ENCODE measurements at places on chromosomes 1 and 21.

DNA sequence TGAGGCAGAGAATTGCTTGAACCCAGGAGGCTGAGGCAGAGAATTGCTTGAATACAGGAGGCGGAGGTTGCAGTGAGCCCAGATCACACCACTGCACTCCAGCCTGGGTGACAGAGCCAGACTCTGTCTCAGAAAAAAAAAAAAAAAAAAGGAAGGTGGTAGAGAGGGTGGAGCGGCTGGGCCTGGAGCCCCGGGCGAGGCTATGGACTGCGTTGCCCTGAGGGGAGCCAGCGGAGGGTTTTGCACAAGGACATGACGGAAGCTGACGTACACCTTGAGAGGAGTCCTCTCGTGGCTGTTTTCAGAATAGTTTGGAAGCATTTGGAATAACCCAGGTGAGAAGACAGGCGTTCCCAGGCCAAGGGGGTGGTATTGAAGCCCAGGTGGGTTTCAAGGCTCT, 6.9 kb upstream of the FBLIM1 start:
- DNase-seq, result no peak

GRCh38 chr1:26050248-26050640, 4.3 kb upstream of the SLC30A2 start:
- DNase-seq, result no peak

DNA sequence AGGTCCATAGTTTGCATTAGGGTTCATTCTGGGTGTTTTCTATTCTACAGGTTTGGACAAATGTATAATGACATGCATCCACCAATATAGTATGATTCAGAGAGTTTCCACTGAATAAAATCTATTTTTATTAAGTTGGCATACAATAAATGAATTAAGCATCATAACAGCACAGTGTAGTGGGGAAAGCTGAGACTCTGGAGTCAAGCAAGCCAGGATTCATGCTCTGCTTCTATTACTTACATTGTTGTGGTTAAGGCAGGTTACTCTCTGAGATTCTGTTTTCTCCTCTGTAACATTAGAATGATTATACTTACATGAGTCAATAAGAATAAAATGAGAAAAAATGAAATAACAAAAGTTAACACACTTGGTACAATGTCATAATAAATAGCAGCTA, 131.3 kb downstream of the SLC30A10 start:
- DNase-seq, result no peak

- no peak for DNase-seq
Measured at GRCh38 chr1:230347896-230348295, 78.2 kb downstream of the PGBD5 start.

DNA sequence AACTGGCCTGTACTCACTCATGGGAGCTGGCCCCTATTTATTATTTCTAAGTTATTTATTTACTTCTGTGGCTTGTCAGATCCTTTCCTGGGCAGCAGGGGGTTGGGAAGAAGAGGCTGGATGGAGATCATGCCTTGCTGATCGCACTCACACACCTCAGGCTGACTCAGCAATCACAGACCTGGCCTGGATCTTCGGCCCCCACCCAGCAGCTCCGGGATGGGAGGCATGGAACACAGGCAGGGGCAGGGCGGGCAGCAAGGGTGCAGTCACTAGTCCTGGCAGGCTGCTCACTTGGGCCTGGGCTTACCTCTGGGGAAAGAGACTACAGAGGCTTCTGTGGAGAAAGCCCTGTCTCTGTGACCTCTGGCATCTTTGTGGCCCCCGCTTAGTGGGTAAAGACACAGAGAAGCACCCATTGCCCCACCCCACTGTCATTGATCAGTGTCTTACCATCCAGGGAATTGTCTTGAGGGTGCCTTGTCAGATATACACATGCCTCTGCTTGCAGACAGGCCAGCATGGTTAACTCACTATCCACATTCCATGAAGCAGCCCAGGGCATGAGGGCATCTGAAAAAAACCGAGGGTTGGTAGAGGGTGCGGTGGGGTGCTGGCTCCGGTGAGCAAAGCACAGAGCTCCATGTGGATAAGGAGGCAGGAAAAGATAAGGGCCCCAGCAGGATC, 3.7 kb downstream of the ARTN start:
- DNase-seq, result no peak

DNA sequence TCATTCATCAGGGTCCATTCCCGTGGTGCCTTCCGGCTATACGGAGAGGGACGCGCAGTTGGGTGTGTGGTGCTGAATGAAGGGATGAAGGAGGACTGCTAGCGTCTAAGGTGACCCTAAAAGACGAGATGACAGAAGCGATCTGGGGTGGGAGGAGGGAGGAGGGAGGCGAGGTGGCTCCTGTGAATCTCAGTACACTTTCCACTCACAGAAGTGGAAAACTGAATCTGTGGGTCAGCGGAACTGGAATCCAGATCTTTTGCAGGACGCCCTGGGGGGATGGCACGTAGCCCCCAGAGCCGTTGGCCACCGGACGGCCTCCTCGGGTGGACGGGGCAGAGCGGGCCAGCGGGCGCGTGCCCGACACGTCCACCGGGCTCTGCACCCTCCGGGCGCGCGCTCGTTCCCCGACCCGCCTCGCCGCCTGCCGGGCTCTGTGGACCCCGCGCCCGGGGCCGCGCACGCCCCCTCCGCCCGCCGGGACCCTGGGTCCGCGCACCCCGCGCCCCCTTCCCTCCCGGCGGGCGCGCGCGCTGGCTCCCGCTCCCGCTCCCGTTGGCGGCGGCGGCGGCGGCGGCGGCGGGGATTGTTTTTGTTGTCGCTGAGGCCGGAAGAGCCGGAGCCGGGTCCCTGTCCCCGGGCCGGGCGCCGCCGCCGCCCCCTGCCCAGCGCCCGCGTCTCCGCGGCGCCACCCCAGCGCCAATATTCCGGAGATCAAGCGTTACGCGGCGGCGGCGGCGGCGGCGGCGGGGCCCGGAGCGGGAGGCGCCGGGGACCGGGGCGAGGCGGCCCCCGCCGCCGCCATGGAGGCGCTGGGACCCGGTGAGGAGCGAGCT, at the start of gene AGO4:
TSS of gene AGO4 (plus strand) at position 403 of the 836 bp plus-strand sequence. CDS start at position 804, 401 bp downstream.
- DNase-seq, result peak; percentile 61

DNA sequence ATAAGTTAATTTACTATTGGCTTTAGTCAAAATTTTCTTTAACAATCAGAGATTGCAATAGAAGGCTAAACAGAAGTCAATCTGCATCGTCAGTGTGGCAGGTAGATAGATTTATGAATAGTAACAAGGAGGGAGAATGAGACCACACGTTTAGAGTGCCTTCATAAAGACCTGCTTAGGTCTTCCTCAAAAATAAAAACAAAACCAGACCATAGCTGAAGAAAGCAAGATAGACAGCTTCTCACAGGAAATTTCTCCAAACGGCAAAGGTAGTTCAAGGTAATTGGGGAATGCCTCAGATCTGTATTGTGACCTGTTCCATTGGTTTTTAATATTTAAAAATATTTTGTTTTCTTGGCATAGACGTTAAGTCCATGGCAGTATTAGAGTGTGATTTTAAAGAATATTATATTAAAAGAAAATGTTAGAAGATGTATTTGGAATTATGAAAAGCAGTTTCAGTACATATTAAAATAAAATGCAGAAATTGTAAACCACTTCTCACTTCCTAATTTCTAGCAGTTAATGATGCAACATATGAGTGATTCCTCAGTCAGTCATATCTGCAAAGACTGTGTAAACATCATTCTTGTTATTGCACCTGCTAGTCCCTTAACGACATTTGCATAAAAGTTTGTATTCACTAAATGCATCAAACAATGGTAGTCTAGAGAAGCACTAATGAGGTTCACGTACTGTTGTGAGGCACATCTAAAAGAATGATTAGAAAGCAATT, 278.0 kb downstream of the HLX start:
- DNase-seq, result peak; percentile 81

DNA sequence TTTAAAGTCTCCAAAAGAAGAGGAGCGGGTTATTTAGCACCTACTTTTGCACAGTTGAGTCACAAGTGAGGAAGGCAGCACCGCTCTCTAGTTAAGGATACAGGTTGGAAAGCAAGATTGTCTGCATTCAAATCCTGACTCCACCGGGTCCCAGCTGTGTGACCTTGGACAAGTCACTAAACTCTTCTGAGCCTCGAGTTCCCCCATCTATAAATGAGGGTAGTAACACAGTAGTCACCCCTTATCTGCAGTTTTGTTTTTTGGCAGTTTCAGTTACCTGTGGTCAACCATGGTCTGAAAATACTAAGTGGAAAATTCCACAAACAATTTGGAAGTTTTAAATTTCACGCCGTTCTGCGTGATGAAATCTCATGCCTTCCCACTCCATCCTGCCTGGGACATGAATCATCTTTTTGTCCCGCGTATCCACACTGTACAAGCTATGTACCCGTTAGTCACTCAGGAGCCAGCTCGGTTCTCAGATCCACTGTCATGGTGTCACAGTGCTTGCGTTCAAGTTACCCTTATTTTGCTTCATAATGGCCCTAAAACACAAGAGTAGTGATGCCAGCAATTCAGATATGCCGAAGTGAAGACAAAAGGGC, 49.4 kb downstream of the CAPZB start:
- DNase-seq, result peak; percentile 81

- DNase-seq, result no peak
Measured at GRCh38 chr1:186112280-186112679, 262.8 kb downstream of the TPR start.

DNA sequence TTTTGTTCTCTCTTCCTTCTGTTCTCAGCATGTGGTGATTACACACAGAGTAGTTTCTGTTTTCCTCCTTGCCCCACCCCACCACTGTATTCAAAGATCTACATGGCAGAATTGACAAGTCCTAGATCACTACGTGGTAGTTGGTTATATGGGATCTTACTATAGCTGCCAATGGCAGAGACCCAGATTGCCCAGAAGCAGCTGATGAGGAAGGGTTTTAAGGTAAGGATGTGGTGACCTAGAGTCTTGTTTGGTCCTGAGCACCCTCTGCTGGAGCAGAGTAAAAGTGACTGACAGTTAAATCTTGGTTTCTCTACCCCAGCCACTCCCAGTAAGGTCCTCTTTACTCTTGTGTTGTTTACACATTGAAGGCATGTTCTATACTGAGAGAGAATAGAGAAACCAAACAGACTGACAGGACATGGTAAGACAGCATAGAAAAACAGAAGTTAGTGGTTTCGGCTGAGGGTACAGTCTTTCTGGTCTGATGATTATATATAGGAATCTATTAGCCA, 22.8 kb upstream of the STRIP1 start:
- DNase-seq, result peak; percentile 81

- DNase-seq, result no peak
Measured at GRCh38 chr1:185388346-185388745, 71.3 kb upstream of the IVNS1ABP start.

GRCh38 chr21:21457077-21457476, 458.9 kb downstream of the NCAM2 start:
- DNase-seq, result no peak

GRCh38 chr21:30349572-30349971, 1.2 kb upstream of the KRTAP23-1 start:
- no peak for DNase-seq

DNA sequence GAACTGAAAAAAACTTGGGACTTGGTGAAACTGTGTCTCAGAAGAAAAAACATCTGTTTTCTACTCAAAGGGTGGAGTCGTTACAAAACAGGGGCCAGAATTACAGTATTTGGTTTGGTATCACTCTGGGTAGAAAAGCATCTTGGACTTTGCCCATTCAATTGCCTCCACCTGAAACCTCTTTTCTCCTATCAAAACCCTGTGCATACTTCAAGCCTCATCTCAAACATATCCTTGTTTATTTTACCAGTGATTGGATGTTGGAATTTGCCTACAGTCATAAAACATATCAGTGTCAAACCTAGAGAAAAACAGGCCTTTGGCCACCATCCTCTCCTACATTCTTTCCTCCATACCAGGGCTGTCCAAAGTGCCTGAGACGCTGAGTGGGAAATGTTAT, 281.5 kb downstream of the PLPP3 start:
- DNase-seq, result no peak

DNA sequence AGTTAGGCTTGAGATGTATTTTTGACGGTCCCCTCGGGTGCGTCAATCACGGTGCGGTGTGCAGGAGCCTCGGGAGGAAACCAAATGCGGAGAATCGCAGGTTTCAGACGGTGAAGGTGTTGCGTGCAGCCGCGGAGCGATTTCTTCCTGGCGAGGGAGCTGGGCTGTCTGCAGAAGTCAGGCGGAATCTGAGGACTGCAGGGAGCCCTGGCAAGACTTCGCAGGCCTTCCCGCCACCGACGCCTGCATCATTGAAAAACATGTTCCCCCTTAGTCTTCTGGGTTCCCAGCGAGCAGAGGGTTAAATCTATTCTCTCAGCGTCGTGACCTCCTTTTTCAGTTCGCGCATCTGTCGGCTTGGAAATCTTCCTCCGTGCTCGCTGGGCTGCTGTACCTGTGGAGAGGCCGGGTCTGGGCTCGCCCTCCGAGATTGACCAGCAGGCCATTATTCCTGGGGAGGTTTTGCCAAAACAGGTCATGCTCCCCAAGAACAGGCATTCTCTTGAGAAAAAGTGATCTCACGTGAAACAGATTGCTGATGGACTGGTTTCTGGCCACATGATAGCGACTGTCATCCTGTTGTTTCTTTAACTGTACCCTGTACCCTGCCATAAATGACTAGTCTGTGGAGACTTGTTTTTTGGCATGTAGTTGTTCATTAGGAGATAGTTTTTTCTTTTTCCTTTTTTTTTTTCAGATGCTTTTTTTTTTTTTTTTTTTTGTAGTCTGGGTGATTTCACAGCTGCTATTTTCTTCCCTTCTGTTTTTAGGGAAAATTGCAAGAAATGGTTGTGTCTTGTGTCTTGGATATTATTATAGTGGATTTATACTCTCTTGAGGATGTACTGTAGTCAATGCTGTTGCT, 894 bp downstream of the EPB41 start:
- no peak for DNase-seq

GRCh38 chr1:16888860-16889816, 6.6 kb upstream of the RNU1-2 start:
- DNase-seq, result peak; percentile 86

DNA sequence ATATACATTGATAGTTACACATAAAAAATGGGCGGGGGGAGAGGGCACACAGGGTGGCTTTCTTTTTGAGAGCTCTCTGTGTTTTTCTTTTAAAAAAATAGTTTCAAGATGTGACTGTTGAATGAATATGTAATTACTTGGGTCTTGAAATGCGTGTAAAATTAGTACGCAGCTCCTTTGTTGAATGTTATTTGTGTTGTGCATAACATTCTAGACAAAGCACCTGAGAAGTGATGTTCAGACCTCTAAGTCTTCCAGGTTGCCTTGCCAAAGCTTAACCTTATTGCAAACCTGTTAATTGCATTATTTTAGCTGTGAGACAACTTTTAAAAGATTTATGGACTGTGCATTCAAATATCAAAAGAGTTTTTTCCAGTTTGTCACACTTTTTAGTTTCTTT, 5.4 kb downstream of the PBX1 start:
- DNase-seq, result no peak

GRCh38 chr1:162138112-162138511, 68.6 kb downstream of the NOS1AP start:
- no peak for DNase-seq
